Mucosa of descending colon (tissue), 3 donors: ENCODE measurements at places on chromosomes 3 and 15. TPM values are rescaled to one million over a fixed set of nuclear protein-coding genes. Genes with fewer than 3 reads are reported as not detected.

The ERC2 gene
- total RNA-seq: 0.06 TPM

The TM4SF1 gene
- 87.8 TPM for total RNA-seq

The IRAK2 gene
- 1.1 TPM for total RNA-seq

The DCLK3 gene
- total RNA-seq: not detected

The CYP1A1 gene
- total RNA-seq: not detected

The STRA6 gene
- total RNA-seq: 0.35 TPM

The RTP4 gene
- 7.9 TPM for total RNA-seq

The UBA3 gene
- 46.5 TPM for total RNA-seq

The LRTM1 gene
- not detected for total RNA-seq

The ATP8B4 gene
- 4.7 TPM for total RNA-seq

The CCDC191 gene
- total RNA-seq: 3.9 TPM

The SLC9C1 gene
- total RNA-seq: 0.34 TPM

The MESP1 gene
- 10.2 TPM for total RNA-seq

The CGNL1 gene
- total RNA-seq: 3.9 TPM

The TTLL13 gene
- 0.34 TPM for total RNA-seq

The TLR9 gene
- not detected for total RNA-seq

The PLCH1 gene
- 4.2 TPM for total RNA-seq

The ZPLD1 gene
- not detected for total RNA-seq

The NTRK3 gene
- 2.8 TPM for total RNA-seq

The RARB gene
- total RNA-seq: 1.2 TPM

The HRG gene
- not detected for total RNA-seq

The KCNMB2 gene
- total RNA-seq: 0.19 TPM
